ENCODE measurements at places on chromosomes 4 and X.

GRCh38 chr4:181365671-181366070 lies 877.5 kb upstream of the TENM3 start:
- DNase-seq = no peak

DNA sequence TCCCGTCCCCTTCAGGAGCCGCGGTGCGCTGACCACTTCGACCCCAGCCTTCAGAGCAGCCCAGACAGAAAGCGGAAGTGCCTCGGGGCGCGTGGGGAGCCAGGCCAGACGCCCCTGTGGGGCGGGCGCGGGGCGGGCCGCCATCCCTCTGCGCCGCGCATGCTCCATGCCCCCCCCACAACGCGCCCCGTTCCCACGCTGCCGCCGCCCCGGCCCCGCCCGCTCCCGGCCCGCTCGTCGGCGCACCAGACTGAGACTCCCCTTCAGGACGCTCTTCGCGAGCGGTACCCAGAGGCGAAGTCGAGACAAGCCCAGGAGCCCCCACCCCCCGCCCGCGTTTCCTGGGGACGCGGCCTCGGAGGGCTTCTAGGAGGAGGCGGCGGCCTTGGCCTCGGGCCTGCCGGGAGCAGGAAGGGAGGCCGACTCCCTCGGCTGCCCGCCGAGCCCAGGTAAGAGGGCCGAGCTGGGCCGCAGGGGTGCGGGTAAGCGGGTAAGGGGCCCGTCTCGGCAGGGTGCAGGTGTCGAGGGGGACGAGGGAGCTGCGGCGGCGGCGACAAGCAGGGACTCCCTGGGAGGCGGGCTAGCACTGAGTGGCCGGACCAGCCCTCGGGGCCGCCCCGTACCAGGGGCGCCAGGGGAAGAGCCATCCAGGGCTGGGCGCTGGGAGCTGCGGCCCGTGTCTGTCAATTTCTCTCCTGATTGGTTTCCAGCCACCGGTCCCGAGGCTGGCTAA lies at the start of gene ZFP92:
TSS of gene ZFP92 (plus strand) at position 218 of the 733 bp plus-strand sequence. CDS start 6,851 bp downstream, outside the sequence.
- DNase-seq = no peak

DNA sequence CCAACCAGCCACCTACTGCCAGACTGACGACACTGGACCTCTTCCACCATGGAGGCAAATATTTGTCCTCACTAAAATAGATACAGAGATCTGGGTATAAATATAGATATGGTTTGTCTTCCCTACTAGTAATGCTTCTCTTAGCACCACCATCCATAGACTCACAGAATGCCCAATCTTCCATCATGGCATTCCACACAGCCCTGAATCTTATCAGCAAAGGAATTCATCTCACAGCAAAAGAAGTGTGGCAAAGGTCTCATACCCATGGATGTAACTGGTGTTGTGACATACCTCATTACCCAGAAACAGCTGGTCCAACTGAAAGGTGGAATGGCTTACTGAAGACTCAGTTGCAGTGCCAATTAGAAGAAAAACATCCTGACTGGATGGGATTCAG lies 47.2 kb upstream of the HS6ST2 start:
- no peak for DNase-seq

DNA sequence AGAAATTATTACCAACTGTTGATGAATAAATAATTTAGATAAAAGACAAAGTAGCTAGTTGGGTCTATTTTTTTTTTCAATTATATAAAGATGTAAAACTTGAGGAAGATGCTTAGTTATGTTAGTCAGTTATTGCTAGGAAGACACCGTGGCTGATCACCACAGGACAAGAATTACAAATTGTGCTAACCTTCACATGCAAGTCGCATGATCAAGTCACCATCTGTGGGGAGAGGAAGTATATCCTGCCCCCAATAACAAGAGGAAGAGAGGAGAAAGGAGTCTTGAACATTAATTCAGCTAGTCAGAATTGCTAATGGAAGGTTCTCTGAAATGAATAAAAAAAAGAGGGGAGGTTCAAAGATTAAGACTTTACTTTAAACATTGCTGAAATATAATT lies 52.3 kb downstream of the CPEB2 start:
- no peak for DNase-seq

DNA sequence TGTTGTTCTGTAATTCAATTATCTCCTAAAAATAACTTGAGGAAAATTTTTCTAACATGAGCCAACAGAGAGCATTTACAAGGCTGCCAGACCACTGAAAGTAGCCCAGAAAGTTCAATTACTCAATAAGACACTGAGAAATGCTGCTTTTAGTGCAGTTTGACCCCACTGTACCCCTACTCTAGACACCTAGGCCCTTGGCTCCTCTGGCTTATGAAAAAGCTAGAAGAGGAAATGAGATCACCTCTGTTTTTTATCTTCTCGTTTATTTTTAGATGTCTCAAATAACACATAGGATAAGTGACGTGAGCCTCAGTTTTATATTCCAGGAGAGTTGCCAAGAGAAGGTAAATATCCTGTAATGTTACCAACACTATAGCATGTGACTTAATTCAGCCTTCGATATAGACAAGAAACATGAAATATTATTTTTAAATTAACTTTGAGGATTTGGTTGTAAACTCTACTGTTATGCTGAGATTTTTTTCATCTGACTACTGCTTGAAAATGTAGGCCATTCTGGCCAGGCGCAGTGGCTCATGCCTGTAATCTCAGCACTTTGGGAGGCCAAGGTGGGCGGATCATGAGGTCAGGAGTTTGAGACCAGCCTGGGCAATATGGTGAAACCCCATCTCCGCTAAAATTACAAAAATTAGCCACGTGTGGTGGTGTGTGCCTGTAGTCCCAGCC lies 24.4 kb downstream of the TNIP3 start:
- no peak for DNase-seq

- peak; percentile 83 for DNase-seq
Measured at GRCh38 chrX:45769761-45770582, 569.3 kb upstream of the DIPK2B start.

GRCh38 chrX:68989865-68990606 lies 161.2 kb downstream of the EFNB1 start:
- peak; percentile 38 for DNase-seq

DNA sequence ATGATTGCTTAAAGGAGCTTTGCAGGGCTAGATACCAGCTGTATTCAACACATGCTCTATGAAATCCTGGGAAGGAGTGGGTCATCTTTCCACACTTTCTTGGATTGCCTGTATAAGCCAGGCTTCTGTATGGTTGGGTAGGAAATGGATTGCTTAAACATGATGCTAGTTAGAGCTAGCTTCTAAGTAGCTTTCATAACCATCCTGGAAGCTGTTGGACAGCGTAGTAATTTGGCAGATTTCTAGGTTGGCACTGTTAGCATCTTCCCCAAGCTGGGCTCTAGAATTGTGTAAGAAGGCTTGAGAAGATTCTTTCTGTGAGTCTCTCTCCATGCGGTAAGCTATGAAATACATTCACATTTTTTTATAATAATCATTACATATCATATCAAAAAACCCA lies 127.3 kb downstream of the LINC00632 start:
- no peak for DNase-seq

DNA sequence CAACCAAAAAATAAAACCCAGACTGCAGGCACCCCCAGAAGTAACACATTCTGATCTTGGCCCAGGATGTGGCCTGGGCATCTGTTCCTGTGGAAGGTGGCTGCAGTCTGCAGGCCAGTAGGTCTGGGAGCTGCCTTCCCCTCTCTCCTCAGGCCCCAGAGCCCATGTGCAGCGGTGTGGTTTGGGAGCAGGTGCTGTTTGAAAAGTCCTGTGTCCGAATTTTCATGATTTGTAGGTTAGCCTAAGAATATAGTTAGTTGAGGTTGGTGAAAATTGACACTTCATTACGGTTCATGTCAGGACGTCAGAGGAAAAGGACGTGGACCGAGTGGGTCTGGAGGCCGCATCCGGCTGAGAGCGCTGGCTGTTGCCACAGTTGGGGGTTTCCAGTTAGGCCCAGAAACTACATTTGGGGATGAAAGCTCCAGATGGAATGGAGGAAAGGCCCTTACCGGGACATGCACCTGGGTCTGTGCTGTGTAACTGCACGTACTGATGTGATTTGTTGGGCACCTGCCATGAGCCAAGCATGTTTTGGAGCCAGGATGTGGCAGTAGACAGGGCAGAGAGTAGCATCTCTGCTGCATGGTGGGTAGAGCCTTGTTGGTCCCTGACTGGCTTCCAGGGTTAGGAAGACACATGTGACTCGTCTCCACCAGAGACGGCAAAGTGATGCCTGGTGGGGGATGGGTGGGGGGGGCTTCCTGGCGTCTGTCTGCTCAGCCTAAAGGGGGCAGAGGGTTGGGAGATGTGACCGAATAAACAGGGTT lies 21.7 kb upstream of the HGFAC start:
- no peak for DNase-seq

Measured in stromal cell of bone marrow (primary cell).